Posterior cingulate gyrus (tissue), 11 donors: ENCODE measurements at places on chromosomes 4 and X.

DNA sequence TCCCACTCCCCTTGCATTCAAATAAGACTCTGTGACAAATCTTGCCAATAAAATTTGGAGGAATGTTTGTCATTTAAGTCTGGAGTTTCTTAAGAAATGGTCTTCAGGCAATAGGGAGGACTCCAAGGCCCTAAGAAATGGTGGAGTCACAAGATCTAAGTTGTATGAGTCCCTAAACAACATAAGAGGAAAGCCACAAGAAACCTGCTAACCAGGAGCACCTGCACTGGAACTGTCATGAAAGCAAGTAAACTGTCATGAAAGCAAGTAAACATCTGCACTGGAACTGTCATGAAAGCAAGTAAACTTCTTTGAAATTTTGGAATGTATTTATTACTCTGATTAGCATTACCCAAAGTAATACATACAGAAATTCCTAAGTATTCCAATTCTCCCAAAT lies 3.5 kb downstream of the CNOT6L start:
- DNase-seq = no peak

GRCh38 chr4:2714061-2714770 lies 41.9 kb downstream of the TNIP2 start:
- no peak for DNase-seq

- peak; percentile 43 for DNase-seq
Observed at GRCh38 chrX:101550751-101551379, 518 bp downstream of the ARMCX1 start.

GRCh38 chr4:5021546-5021945 lies 2.3 kb upstream of the CYTL1 start:
- no peak for DNase-seq

GRCh38 chrX:132393085-132393484 lies 95.8 kb downstream of the MBNL3 start:
- no peak for DNase-seq

GRCh38 chr4:24979554-24979953 lies 51.2 kb downstream of the LGI2 start:
- DNase-seq = no peak

- DNase-seq = no peak
Observed at GRCh38 chr4:146073517-146073916, 102.0 kb upstream of the LSM6 start.

DNA sequence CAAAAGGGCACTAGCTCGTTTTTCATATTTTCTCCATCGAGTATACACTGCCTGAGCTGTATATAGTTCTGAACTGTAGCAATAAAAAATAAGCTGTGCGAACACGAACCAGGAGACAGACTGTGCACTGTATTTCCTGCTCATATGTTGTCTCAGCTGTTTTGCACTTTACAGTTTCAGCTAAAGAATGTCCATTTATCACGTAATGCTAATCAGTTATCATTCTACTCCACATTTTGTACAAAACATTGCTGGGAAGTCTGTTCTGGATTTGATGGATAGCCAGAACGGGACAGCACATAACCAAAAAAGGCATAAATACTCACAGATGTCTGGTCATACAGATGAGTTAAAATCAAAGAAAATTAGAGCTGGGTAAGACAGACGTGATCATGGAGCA lies 315.5 kb upstream of the ADGRL3 start:
- no peak for DNase-seq

GRCh38 chr4:54677853-54678650 lies 20.3 kb downstream of the KIT start:
- no peak for DNase-seq

DNA sequence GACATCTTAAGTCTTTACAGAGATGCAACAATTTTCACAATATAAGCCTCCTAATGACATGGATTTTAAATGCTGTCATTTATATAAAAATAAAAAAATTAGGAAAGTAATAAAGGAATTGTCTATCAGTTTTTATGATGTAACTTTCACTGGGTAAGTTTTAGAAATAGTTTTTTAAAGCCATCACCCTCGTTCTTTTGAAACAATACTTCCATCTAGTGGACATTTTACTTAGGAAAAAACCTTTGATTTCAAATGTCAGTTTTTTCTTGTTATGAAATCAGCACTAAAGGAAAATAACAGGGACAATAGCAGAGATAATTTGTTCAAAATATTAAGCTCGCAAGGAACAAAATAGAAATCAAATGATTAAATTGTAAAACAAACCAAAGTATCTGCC lies 24.3 kb upstream of the NDNF start:
- DNase-seq = no peak

DNA sequence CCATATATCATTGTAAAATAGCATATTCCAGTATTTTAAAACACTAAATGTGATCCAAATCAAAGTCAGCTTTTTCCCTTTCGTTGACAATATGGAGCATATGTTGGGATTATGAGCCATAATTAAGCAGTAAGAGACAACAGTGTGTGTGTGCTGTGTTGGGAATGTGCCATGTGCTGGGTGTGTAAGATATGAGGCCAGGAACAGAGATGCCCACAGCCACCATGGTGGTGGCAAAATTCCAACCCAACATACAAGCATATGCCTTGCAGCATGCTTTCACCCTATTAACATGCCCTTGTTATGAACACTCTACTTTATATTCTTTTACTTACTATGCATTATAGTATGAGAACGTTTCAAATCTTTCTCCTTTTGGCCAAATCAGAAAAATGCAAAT lies 1560.4 kb upstream of the TENM3 start:
- DNase-seq = no peak

DNA sequence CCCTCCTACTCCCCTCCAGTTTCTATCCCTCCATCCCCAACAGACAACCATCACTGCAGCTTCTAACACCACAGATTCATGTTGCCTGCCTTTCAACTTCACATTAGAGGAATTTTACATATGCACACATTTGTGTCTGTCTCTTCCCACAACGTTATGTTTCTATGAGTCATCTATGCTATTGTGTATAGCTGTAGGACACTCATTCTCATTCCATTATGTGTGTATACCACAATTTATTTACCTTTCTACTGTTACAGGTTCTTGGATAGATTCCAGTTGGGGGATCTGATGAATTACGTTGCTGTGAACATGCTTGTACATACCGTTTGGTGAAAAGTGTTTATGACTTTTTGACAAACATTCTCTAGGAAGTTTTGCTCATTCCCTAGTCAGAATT lies 58.8 kb upstream of the TRPC3 start:
- DNase-seq = no peak

GRCh38 chr4:74623041-74623440 lies 171.3 kb downstream of the BTC start:
- DNase-seq = no peak

GRCh38 chr4:43066415-43066814 lies 173.9 kb downstream of the GRXCR1 start:
- DNase-seq = no peak

DNA sequence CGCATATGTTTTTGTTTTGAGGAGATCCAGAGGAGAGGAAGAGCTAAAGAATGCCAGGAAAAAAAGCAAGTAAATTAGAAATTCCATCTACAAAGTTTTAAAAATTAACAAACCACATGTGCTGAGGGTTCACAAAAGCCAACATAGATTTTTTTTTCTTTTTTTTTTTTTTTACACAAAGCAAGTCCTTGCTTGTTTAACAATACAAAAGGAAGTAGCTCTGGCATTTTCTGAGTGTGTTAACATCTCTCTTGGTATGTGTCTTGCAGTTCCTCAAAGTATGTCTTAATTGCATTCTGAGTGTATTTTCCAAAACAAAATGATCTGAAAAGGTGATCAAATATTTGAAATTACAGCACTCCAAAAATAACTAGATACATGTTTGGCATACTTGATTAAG lies 1682.7 kb upstream of the AGA start:
- no peak for DNase-seq

GRCh38 chrX:24423960-24424359 lies 41.1 kb upstream of the PDK3 start:
- no peak for DNase-seq

DNA sequence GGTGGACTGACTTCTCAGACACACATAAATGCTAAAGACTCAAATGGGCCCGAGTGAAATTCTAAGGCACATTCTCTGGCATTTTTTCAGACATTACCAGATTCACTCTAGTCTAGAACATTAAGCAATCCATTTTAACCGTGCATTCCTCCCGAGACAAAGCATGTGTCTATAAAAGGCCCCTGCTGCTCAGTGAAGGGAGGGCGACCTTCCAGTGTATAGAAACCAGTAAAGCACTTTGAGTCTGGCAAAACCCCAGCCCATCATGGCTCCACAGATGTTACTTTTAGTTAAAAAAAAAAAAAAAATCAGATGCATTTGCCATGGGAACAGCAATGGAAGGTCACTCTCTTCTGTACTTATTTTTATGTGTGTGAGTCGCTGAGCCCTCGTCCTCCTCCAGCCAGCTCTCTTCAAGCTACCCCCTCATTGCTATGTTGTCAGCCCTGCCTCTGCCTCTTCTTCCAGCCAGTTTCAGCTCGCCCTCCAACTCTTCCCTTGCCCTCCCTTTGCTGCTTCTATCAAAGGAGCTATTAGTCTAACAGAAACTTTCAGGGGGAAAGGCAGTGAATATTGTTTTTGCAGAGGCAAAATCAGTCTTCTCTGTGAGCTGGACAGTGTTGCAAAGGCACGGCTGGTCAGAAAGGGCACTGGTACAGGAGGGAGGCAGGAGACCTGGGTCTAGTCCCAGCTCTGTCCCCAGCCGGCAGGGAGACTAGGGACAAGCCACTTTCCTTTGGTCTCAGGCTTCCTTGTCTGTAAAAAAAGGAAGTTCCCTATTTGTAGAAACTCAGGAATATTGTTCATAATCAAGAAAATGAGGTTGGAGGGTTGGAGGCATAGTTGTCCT lies 644.2 kb downstream of the ZNF674 start:
- no peak for DNase-seq

DNA sequence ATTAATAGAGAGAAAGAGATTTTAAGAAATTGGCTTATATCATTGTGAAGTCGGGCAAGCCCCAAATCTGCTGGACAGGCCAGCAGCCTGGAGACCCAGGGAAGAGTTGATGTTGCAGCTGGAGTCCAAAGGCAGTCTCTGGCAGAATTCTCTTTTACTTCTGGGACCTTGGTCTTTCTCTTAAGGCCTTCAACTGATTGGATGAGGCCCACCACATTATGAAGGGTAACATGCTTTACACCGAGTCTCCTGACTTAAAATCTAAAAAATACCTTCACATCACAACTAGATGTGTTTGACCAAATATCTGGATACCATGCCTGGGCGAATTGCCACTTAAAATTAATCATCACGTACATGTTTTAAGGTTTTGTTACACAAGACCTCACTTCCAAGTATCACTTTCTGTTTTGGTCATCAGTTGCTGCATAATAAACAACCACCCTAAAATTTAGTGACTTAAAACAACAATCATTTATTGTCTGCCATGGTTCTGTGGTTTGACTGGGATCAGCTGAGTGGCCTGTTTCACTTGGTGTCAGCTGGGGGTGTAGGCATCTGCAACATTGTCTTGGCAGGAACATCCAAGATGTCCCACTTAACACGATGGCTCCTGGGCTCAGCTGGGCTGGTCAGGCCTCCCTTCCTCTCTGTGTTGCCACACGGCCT lies 3.4 kb downstream of the CD38 start:
- no peak for DNase-seq

GRCh38 chr4:150938873-150939499 lies 76.1 kb downstream of the LRBA start:
- no peak for DNase-seq

GRCh38 chrX:71450433-71451106 lies 82.3 kb upstream of the OGT start:
- DNase-seq = no peak

GRCh38 chrX:20060961-20061748 lies 55.6 kb downstream of the MAP7D2 start:
- DNase-seq = no peak

GRCh38 chrX:74292808-74293123 lies 11.2 kb upstream of the ZCCHC13 start:
- DNase-seq = no peak

DNA sequence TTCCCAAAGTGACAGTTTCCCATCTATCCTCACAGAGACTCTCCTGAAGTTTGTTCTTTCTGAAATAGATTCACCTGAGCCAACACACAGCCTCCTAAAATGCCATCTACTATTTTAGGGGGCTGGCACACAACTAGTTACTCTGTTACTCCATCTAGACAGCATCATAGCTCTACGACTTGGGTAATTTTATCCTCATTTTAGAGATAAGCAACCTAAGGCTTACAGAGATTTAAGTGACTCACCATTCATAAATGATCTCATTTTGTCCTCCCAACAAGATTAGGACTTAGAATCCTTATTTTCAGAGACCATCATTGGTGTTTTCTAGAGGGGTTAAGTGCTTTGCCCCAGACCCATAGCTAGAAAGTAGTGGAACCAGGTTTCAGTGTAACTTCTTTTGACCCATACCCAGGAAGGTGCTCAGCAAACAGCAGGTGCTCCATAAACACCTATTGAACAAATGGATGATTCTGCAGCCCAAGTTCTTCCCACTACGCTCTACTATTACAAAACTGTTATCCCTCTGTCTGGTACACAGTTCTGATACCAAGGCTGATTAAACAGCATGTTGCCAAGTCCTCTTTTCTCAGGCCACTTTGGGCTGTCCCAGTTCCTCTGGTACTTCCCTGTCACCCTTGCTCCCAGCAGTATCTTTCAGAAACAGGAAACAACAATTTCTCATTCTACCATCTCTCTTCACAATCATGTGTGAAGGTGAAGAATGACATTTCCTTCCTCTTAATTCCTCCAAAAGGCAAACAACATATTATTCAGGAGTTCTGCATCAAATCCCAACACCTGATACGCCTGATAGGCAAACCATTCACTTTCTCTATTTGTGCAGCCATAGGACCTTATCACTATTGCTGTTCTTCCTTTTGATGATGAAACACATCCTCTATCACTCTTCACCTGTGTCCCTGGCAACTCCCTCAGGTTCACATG lies 304.7 kb upstream of the TAPT1 start:
- no peak for DNase-seq

DNA sequence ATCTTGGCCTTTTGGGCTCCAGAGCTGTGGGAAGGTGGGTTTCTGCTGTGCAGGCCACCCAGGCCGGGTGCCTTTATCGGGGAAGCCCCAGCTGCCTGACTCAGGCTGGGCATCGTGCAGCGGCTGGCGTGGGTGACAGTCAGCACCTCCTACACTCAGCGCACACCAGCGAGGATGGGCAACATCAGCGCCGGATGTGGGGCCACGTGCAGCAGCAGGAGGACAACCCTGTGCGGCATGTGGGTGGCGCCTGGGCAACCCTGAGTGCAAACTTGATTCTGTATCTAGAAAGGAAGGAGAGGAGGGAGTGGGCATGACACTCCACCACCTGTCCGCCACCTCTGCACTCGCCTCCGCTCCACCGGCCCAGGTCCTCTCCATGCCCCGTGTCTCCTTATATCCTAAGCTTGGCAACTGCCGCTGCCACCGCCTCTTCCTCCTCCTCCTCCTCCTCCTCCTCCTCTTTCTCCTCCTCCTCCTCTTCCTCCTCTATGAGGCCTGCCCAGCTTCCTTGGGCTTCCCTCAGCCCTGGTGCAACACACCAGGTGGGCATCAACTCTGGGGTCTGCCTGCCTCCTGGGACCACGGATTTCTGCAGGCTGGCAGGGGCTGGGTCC lies 107.4 kb upstream of the AFAP1 start:
- peak; percentile 95 for DNase-seq

DNA sequence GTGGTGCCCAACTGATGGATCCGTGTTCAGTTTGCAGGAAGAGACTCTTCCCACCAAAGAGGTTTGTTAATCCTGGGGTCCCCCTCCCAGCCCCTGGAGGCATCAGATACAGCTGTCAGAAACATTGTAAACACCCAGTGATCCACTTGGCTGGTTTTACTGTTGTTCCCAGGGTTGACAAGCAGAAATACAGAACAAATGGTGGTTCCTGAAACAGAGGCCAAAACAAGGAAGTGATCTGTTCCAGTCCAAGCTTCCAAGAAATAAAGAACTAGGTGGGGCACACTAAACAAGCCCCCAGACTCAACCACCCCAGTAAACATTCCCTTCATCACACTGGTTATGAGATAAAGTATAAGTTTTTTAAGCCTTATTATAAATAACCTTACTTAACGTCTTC lies 1.4 kb downstream of the TMLHE start:
- DNase-seq = no peak
